ENCODE measurements at places on chromosomes 1 and 21. TPM values are rescaled to one million over a fixed set of nuclear protein-coding genes. Genes with fewer than 3 reads are reported as not detected.

The SH2D1B gene
- 0.84 TPM for total RNA-seq

The OVAAL gene
- total RNA-seq: not detected

The TRMT13 gene
- 11.2 TPM for total RNA-seq

The CTTNBP2NL gene
- 2.6 TPM for total RNA-seq

The OR6N1 gene
- not detected for total RNA-seq

The SLX9 gene
- 7.7 TPM for total RNA-seq

The KRTAP13-2 gene
- not detected for total RNA-seq

The FAM177B gene
- total RNA-seq: not detected

The RPE65 gene
- total RNA-seq: not detected

The SRGAP2B gene
- total RNA-seq: 14.3 TPM

GRCh38 chr1:62941780-62942179 is 157.8 kb downstream of the ATG4C start:
- DNase-seq: no peak

GRCh38 chr1:85027242-85027983 is 20.9 kb downstream of the MCOLN3 start:
- no peak for DNase-seq

DNA sequence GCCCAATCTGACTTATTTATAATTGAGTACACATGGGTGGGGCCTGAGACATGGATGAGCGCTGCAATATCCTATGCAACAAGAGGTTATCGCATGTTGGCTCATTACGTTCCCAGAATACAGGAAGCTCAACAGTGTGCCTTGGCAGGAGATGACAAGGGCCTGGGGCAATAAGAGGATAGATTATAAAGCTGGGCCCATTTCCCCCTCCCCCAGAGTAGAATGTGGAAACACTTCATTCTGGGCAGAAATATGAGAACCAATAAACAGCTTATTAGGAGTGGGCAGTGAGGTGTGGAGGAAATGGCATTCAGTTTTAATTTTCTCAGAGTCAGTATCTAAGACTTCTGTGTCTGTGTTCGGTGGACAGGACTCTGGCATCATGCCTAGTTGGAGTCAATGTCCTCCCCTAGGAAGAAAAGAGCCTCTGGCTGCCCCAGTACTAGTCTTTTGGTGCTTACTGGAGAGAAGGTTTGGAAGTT is 92.8 kb downstream of the PIK3R3 start:
- DNase-seq: no peak

GRCh38 chr1:229781453-229781852 is 155.4 kb downstream of the URB2 start:
- DNase-seq: no peak

- no peak for DNase-seq
Measured at GRCh38 chr1:157472056-157472701, 80.1 kb downstream of the FCRL5 start.

GRCh38 chr1:162088281-162088969 is 18.9 kb downstream of the NOS1AP start:
- DNase-seq: no peak

DNA sequence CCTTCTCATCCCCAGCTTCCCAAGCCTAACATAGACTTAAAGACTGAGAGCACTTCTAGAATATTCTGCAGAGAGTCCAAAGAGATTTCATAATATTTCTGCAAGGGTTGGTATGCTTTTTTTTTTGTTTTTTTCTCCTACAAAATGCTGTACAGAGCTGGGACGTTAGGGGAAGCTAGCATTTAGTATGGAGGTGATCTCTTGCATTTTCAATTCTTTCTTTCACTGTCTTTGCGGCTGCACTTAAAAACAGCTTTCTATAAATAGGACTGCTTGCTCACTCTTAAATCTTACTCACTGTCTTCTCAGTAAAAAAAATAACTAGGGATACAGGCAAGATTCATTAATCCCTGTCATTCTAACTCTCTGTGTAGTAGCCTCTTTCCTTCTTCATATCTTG is 7.4 kb downstream of the DSCAM start:
- no peak for DNase-seq

DNA sequence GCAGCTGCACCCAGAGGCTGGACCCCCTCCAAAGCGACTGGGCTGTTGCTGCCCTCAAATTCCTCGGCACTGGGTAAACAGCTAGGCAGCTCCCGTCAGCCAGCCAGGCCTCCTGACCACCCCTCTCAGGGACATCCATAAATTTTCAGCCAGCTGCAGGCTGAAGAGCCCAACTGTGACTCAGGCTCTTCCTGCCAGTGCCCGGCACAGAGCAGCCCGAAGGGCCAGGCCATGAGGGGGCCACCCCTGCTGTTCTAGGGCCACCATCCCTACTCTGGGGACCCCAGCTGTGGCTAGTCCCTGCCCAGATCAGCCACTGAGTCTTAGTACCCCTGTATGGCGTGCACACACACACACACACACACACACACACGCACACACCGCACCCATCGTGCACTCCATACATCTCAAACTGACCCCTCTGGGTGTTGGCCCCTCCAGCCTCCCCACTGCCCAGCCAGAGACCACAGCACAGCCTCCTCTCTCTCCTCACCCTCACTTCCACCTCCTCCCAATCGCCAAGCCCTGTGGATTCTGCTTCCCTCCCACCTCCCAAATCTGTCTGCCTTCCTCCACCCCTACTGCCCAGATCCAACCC is 6.2 kb upstream of the LAPTM5 start:
- DNase-seq: no peak

DNA sequence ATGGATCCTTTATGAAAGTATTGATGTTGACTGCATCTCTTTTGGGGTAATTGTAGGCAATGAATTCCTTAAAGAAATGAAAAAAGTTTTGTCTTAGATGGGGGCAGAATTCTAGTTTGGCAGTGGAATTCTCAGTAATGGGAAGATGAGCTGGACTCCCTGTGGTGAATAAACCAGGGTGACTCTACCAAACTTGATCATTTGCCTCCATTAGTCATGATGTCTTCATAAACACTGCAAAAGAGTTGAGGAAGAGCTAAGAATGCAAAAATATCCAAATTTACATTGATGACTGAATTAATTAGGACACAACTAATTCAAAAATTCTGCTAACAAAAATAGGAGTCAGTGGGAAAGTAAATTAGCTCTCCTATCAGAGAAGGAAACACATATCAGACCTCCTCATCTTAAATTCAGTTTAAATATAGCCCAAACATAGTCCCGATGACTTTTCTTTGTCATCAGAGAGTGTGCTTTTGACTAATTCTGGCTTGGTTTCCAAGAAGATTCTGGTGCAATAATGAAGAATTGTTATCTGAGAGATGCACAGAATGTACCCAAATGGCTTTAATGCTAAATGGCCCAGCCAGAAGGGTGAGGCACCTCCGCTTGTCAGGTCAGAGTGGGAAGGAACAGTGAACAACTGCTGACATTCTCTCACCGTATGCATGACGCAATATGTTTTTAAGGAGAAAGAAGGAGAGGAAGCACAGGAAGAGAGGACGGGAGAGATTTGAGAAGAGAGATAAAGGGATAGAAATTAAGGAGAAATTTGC is 525.1 kb downstream of the LMO4 start:
- no peak for DNase-seq

GRCh38 chr1:5198328-5198727 is 543.9 kb downstream of the AJAP1 start:
- no peak for DNase-seq

- DNase-seq: no peak
Measured at GRCh38 chr1:44707112-44707881, 23.7 kb downstream of the RNU5D-1 start.

- DNase-seq: no peak
Measured at GRCh38 chr1:43653893-43654292, 3.9 kb downstream of the KDM4A start.

DNA sequence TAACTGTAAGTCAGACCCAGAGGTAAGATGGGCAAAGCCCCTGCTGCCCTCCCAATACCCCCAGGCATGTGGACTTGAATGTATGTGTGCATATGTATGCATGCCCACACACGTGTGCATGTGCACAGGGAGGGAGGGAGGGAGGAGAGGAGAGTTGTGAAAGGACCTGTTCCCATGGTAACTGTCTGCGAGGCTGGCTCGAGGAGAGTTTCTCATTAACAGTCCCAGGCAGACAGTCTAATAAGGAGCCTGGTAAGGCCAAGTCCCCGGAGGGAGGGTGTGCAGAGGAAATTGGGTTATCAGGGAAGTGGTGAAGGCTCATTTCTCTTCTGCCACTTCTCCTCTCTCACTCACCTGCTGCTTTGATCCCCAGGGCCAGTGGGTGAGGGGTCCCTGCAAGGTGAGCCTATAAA is 74.9 kb downstream of the NFASC start:
- no peak for DNase-seq

GRCh38 chr1:31381394-31382294 is 8.8 kb upstream of the FABP3 start:
- no peak for DNase-seq

GRCh38 chr1:53684741-53685140 is 54.2 kb downstream of the GLIS1 start:
- no peak for DNase-seq

GRCh38 chr21:25589887-25590286 is 17.4 kb downstream of the MRPL39 start:
- DNase-seq: no peak

GRCh38 chr1:14222086-14222485 is 376.4 kb upstream of the KAZN start:
- no peak for DNase-seq

DNA sequence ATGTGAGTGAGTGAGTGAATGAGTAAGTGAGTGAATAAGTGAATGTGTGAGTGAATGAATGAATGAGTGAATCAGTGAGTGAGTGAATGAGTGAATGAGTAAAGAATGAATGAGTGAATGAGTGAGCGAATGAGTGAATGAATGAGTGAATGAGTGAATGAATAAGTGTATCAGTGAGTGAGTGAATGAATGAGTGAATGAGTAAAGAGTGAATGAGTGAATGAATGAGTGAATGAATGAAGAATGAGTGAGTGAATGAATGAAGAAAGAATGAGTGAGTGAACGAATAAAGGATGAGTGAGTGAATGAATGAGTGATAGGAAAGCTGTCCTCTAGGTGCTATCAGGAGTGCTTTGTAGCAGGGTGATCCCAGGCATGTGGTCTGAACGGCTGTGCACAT is 35.7 kb downstream of the CFAP74 start:
- no peak for DNase-seq

- no peak for DNase-seq
Measured at GRCh38 chr1:12232221-12232620, 2.4 kb downstream of the VPS13D start.

- no peak for DNase-seq
Measured at GRCh38 chr21:26490771-26491170, 82.3 kb downstream of the CYYR1 start.

GRCh38 chr1:193486671-193487229 is 300.3 kb upstream of the B3GALT2 start:
- DNase-seq: no peak

- DNase-seq: no peak
Measured at GRCh38 chr1:101139821-101140718, 96.7 kb upstream of the S1PR1 start.

DNA sequence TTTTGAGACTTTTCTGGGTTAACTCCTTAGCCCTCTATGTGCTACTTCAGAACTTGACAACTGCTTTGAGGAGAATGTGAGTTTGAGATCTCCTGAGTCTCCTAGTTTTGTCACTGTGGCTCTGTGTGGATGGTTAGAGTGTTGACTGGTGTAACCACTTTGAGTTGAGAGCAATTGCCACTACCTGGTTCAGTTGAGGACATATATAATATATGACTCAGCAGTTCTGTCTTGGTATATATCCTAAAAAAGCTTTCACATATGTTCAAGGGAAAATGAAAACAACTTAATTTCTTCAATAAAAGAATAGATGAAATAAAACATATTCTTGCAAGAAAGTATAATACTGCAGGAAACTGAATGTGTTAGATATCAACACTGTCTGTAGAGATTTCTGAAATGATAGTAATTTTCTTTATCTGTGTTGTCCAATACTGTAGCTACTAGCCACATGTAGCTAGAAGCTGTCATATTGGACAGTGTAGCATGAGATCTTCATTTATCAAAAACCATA is 96.7 kb upstream of the QSOX1 start:
- no peak for DNase-seq

DNA sequence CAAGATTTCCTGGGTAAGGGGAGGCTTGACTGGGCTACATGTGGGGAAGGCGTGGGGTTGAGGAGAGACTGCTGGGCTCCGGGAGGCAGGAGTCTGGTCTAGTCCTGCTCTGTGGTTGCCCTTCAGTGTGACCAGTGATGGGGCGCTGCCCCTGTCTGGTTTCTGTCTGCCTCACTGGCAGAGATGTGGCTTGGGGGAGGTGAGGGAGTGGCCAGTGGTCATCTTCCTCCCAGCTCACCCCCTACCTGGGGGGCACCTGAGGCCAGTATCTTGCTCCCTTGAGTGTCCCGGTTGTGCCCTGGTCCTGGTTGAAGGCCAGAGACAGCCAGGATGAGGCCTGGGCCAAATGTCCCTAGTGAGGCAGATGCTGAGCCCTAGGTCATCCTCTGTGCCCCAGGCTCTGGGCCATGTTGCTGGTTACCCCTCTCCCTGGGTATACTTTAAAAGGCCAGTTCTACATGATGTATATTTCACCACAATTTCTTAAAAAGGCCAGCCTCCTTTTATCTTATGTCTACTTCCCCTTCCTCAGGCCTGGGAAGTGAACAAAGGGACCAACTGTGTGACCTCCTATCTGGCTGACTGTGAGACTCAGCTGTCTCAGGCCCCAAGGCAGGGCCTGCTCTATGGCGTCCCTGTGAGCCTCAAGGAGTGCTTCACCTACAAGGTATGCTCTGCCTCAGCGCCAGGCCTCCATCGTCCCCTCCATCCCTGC is 10.5 kb downstream of the FAAH start:
- no peak for DNase-seq

GRCh38 chr21:33968080-33968994 is 52.7 kb upstream of the ATP5PO start:
- no peak for DNase-seq
